ENCODE measurements at places on chromosomes 1 and 21. TPM values are rescaled to one million over a fixed set of nuclear protein-coding genes. Genes with fewer than 3 reads are reported as not detected.

- H3K27me3 ChIP-seq = no peaks in the 10 kb centered on the region
- H3K27ac ChIP-seq = no peak overlapping the region
- H3K4me3 ChIP-seq = no peak overlapping the region
These were observed 24.0 kb downstream of the GIPC2 start for GRCh38 chr1:78069784-78070183.

DNA sequence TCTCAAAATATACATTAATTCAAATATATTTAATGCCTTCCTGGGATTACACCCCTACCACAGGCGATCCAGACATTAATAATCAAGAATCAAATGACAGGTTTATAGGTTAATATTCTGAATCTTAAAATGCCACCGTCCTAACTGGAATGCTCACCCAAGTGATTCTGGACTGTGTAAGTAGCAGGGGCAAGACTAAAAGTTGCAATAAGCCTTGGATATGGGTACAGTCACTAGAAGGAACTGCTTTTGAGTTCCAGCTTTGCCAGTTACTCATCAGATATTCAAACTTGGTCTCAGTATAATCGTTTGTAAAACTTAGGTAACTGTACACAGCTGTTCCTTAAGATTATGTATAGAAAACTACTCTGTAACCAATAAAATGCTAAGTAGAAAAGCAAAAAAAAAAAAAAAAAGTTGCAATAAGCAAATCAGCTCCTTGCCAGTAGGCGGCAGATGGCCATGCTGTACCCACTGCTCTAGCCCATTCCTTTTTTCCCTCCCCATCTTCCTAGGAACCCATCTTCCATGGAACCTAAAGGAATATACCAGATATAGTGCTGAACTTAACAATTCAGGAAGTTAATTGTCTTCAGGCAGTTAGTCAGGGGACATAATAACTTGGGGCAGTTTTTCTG is 10.5 kb downstream of the RO60 start:
- H3K4me1 ChIP-seq = peaks cover 6% of the 10 kb centered on the region
- no peak for DNase-seq
- no peaks in the 10 kb centered on the region for H3K27me3 ChIP-seq
- H3K36me3 ChIP-seq = peaks cover 4% of the 10 kb centered on the region
- H3K27ac ChIP-seq = no peak overlapping the region

ALG6 gene
- total RNA-seq = 7.8 TPM

TSSK3 gene
- 0.87 TPM for total RNA-seq

UTS2 gene
- not detected for total RNA-seq

Measured in astrocyte (in vitro differentiated cells and primary cell).